ENCODE measurements at places on chromosomes 16 and 17.

- no peak for DNase-seq
These were observed 49.3 kb downstream of the AKAP10 start for GRCh38 chr17:19928299-19928698.

GRCh38 chr17:2241823-2242222 is 61.8 kb downstream of the SMG6 start:
- DNase-seq, result no peak

DNA sequence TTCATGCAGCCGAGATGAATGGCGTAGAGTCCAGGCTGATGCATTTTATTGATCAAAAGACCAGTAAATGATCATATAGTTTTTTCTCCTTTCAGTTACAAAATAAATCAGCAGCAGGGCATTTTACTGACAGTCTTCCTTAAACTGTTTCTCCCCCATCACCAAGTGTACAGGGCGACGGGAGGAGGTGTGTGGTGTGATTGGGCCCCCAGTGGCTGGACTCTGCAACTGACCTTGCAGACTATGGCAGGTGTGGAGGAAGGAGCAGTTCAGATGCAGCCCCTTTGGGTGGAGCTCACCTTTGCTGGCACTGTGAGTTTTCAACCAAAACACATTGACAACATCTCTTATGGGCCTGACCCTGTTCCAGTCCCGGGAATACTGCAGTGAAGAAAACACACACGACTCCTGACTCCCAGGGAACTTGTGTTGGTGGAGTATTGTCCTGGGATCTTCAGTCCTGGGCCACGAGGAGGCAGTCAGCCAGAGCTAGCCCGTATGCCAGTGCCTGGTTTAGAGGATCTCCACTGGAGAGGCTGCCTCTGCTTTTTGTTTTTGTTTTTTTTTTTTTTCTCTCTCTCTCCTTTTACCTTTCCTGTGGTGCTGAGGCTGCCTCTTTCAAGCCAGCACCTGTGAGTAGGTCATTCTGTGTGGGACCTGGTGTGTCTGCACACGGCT is 29.8 kb downstream of the KIAA0513 start:
- DNase-seq, result no peak

DNA sequence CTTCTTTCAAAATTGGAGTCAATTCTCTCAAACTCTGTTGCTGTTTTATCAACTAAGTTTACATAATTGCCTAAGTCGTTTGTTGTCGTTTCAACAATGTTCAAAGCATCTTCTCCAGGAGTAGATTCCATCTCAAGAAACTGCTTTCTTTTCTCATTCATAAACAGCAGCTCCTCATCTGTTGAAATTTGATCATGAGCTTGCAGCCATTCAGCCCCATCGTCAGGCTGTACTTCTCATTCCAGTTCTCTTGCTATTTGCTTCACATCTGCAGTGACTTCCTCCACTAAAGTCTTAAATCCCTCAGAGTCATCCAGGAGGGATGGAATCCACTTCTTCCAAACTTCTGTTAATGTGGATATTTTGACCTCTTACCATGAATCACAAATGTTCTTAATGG is 230.6 kb downstream of the IRF8 start:
- DNase-seq, result no peak

- DNase-seq, result no peak
These were observed 39.8 kb downstream of the ZNF778 start for GRCh38 chr16:89257281-89257731.

GRCh38 chr17:79039171-79039570 is 15.2 kb downstream of the C1QTNF1 start:
- no peak for DNase-seq

GRCh38 chr16:1280783-1281182 is 24.9 kb downstream of the TPSD1 start:
- DNase-seq, result no peak
